Heart right ventricle (tissue), 16 donors: ENCODE measurements at places on chromosomes 6 and 20. TPM values are rescaled to one million over a fixed set of nuclear protein-coding genes. Genes with fewer than 3 reads are reported as not detected.

- H3K27ac ChIP-seq, result no peak overlapping the region
- no peak overlapping the region for H3K4me3 ChIP-seq
- H3K4me1 ChIP-seq, result no peaks in the 10 kb centered on the region
- H3K36me3 ChIP-seq, result no peaks in the 10 kb centered on the region
These were observed 295.6 kb upstream of the PLN start for GRCh38 chr6:118252474-118252873.

DNA sequence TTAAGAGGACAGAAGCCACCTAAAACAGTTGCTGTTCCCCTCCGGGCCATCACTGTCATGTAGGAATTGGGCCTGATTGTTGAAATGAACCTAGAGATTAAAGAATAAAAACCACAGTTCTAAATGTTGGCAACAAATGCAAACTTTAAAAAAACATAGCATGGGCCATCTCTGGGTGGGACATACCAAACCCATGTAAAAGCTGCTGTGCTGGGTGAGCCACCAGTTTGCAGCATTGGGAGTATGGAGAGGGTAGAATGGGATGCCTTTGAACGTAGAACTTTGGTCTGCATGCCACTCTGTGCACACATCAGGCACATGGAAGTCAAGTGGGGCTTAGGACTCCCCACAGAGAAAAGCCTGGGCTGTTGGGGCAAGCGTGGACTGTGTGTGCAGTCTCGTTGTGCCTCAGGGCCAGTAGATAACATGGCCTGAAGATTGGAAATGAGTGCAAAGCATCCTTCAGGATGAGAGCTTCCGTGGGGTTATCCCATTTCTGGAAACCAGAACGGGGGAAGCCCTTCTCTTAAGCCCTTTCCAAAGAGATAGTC is 28.1 kb downstream of the EPB41L1 start:
- no peak for DNase-seq
- H3K36me3 ChIP-seq, result no peaks in the 10 kb centered on the region
- no peak overlapping the region for H3K4me3 ChIP-seq
- peaks cover 3% of the 10 kb centered on the region for H3K4me1 ChIP-seq
- H3K27me3 ChIP-seq, result no peaks in the 10 kb centered on the region
- H3K27ac ChIP-seq, result no peak overlapping the region

The SLC22A7 gene
- 0.15 TPM for total RNA-seq

- no peaks in the 10 kb centered on the region for H3K4me1 ChIP-seq
- no peak for DNase-seq
- no peaks in the 10 kb centered on the region for H3K27me3 ChIP-seq
- no peak overlapping the region for H3K27ac ChIP-seq
- no peak overlapping the region for H3K4me3 ChIP-seq
These were observed 645.2 kb downstream of the KIF16B start for GRCh38 chr20:15927893-15928650.

The RUNX2 gene
- total RNA-seq, result 3.0 TPM

GRCh38 chr20:16608277-16608650 is 35.0 kb upstream of the KIF16B start:
- H3K36me3 ChIP-seq, result no peaks in the 10 kb centered on the region
- H3K27me3 ChIP-seq, result no peaks in the 10 kb centered on the region
- H3K4me1 ChIP-seq, result peaks cover 23% of the 10 kb centered on the region
- peak; percentile 27 for DNase-seq
- no peak overlapping the region for H3K4me3 ChIP-seq
- no peak overlapping the region for H3K27ac ChIP-seq

The LPA gene
- not detected for total RNA-seq

DNA sequence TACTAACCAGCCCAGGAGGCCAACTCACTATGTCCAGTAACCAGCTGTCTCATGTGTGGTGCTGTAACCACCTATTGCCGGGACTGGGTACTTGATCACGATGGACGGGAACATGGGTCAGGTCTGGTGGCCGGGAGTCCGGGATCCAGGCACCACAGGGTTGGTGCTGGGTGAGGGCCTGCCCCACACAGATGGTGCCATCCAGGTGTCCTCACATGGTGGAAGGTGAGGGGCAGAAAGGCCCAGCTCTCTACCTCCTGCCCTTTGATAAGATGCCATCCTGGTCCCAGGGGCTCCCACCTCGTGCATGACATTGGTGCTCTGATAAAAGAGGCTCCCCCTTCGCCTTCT is 116.3 kb downstream of the TAF4 start:
- H3K4me1 ChIP-seq, result no peaks in the 10 kb centered on the region
- H3K27me3 ChIP-seq, result no peaks in the 10 kb centered on the region
- H3K27ac ChIP-seq, result no peak overlapping the region
- no peaks in the 10 kb centered on the region for H3K36me3 ChIP-seq
- no peak overlapping the region for H3K4me3 ChIP-seq

DNA sequence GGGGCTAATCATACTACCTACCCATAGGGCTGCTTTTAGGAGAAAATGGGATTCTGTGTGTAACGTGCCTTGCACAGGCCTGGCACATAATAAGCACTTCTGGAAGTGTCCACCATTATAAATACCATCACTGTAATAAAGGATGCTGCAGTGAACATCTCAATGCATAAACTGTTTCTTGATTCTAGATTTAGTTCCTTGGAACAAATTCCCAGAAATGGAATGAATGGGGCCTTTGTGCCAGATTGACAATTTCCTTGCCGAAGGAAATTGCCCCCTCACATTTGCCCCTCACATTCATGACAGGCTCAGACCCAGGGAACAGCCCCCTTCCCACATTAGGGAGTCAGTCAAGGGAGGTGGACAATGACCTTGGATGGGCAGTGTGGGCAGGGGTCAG is 29.2 kb downstream of the BPIFB4 start:
- no peak for DNase-seq
- peaks cover 4% of the 10 kb centered on the region for H3K27me3 ChIP-seq
- H3K4me1 ChIP-seq, result no peaks in the 10 kb centered on the region
- H3K36me3 ChIP-seq, result no peaks in the 10 kb centered on the region
- no peak overlapping the region for H3K4me3 ChIP-seq

DNA sequence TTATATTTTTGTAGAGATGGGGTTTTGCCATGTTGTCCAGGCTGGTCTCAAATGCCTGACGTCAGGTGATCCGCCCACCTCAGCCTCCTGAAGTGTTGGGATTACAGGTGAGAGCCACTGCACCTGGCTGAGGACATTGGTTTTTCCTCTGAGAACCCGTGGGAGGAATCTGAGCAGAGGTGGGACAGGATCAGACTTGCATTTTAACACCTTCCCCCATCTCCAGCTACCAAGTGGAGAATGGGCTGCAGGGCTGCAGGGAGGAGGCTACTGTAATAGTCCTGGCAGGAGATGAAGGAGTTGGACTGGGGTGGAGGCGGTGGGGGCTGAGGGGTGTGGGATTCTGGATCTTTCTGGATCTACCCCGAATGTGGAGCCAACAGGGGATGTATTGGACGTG is 24.5 kb downstream of the FAM110A start:
- H3K27me3 ChIP-seq, result no peaks in the 10 kb centered on the region
- DNase-seq, result no peak
- H3K4me3 ChIP-seq, result no peak overlapping the region
- no peaks in the 10 kb centered on the region for H3K4me1 ChIP-seq
- H3K36me3 ChIP-seq, result no peaks in the 10 kb centered on the region

DNA sequence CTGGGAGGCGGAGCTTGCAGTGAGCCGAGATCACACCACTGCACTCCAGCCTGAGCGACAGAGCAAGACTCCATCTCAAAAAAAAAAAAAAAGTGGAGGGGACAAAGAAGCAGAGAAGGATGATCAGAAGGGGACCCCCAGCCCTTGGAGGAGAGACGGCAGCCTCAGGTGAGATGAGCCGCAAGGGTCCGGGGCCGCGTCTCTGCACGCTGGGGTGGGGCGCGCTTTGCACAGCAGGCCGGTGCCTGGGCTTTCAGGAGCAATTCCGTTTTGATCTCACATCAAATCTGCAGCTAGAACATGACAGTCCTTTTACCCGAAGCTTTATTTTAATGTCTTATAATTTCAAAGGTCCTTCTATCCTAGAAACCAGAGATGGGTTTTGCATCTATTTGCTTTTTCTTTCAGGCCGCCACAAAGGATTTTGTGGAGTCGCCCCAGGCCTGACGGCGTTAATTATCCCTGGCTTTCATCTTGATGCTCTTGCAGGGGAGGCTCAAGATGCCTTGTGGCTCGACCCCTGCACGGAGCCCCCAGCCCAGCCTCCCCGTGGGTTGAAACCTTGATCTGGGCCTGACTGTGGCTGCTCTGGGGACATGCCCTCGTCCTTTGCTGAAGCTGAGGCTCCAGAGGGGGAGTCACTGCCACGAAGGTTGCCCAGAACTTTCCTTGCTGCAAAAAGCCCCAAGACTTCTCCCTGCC is 17.3 kb downstream of the HRH3 start:
- no peaks in the 10 kb centered on the region for H3K4me1 ChIP-seq
- H3K36me3 ChIP-seq, result peaks cover 13% of the 10 kb centered on the region
- peak; percentile 9 for DNase-seq
- H3K4me3 ChIP-seq, result no peak overlapping the region

DNA sequence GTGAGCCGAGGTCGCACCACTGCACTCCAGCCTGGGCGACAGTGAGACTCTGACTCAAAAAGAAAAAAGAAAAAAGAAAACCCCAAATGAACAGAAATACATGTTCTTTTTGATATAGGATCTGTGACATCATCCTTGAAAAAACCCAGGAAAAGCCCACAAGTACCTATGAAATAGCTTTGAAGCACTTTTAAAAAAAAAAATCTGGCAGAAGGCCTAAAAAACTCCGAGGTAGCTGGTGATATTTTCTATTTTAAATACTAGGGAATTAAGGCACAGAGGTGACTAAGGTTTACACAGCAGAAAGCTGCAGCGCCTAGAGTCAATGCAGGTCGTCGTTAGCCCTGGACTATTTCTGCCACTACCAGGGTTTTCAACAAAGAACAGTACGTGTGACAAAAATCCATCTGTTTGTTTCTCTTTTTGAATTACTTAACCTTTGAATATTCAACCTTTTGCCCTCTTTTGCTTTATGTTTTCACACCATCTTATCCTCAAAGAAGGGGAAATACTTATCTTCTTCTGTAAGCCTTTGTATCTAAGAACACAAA is 39.4 kb upstream of the EEF1A1 start:
- no peak overlapping the region for H3K27ac ChIP-seq
- no peak for DNase-seq
- no peaks in the 10 kb centered on the region for H3K36me3 ChIP-seq
- H3K4me3 ChIP-seq, result no peak overlapping the region
- H3K4me1 ChIP-seq, result no peaks in the 10 kb centered on the region
- no peaks in the 10 kb centered on the region for H3K27me3 ChIP-seq

The DOK5 gene
- total RNA-seq, result 9.2 TPM

The GSTA1 gene
- total RNA-seq, result not detected

GRCh38 chr6:37142050-37142614 is 27.8 kb upstream of the PIM1 start:
- DNase-seq, result no peak
- H3K27ac ChIP-seq, result no peak overlapping the region
- H3K27me3 ChIP-seq, result no peaks in the 10 kb centered on the region
- H3K4me3 ChIP-seq, result no peak overlapping the region

The SEMG1 gene
- not detected for total RNA-seq

DNA sequence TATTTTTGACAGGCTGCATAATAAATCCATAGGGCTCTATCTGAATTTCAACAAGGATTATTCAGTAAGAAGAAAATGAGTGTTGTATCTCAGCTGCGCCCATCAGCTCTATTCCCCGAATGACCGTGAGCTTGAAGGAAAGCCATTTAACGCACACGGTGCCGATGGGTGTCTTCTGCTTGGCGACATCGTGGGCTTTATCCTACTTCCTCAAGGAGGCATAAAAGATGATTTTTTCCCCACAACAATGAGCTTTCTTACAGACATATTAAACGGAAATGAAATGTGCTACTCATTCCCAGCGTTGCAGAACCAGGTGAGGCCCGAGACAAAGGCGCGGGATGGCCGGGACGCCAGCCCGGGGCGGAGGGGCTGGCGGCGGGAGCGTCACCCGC is 710 bp downstream of the DYNLT1 start:
- peak overlapping the region; percentile 100 for H3K27ac ChIP-seq
- no peak for DNase-seq
- H3K4me3 ChIP-seq, result peak overlapping the region; percentile 97
- no peaks in the 10 kb centered on the region for H3K27me3 ChIP-seq
- H3K36me3 ChIP-seq, result peaks cover 13% of the 10 kb centered on the region

The LRRC73 gene
- total RNA-seq, result 1.8 TPM

GRCh38 chr20:5489601-5490000 is 172.8 kb upstream of the PROKR2 start:
- no peak overlapping the region for H3K27ac ChIP-seq
- no peak for DNase-seq
- H3K4me1 ChIP-seq, result no peaks in the 10 kb centered on the region
- peaks cover 6% of the 10 kb centered on the region for H3K27me3 ChIP-seq
- H3K36me3 ChIP-seq, result no peaks in the 10 kb centered on the region
